Right lung (tissue), 10 donors: ENCODE measurements at places on chromosomes 2 and 18. TPM values are rescaled to one million over a fixed set of nuclear protein-coding genes. Genes with fewer than 3 reads are reported as not detected.

DPP4 gene
- 52.5 TPM for polyA plus RNA-seq

HADHB gene
- 138 TPM for polyA plus RNA-seq

NT5DC4 gene
- polyA plus RNA-seq, result not detected

IL36G gene
- polyA plus RNA-seq, result 0.42 TPM

OBSL1 gene
- polyA plus RNA-seq, result 150 TPM

EVX2 gene
- polyA plus RNA-seq, result not detected

CD207 gene
- not detected for polyA plus RNA-seq

GEN1 gene
- 20.1 TPM for polyA plus RNA-seq

MAP3K19 gene
- polyA plus RNA-seq, result 2.9 TPM

FASTKD1 gene
- 46.5 TPM for polyA plus RNA-seq

ANKRD30BL gene
- 0.56 TPM for polyA plus RNA-seq

FBXO15 gene
- polyA plus RNA-seq, result 3.8 TPM

GPAT2 gene
- polyA plus RNA-seq, result 4.5 TPM

TTC32 gene
- 38.5 TPM for polyA plus RNA-seq

ADAM23 gene
- 4.5 TPM for polyA plus RNA-seq

UGT1A7 gene
- not detected for polyA plus RNA-seq

FARSB gene
- 24.4 TPM for polyA plus RNA-seq

ATP6V1C2 gene
- polyA plus RNA-seq, result 2.5 TPM

MYL1 gene
- polyA plus RNA-seq, result 10.4 TPM

NT5C1B gene
- polyA plus RNA-seq, result 1.6 TPM

CCDC121 gene
- polyA plus RNA-seq, result 15.9 TPM

NRP2 gene
- polyA plus RNA-seq, result 64.8 TPM

SLC23A3 gene
- 4.8 TPM for polyA plus RNA-seq

OSGEPL1 gene
- 24.0 TPM for polyA plus RNA-seq

MYO5B gene
- 13.5 TPM for polyA plus RNA-seq

RAPGEF4 gene
- 12.6 TPM for polyA plus RNA-seq

PLGLB2 gene
- 1.1 TPM for polyA plus RNA-seq

MROH2A gene
- 0.55 TPM for polyA plus RNA-seq

MALL gene
- 52.6 TPM for polyA plus RNA-seq

CXCR1 gene
- 0.04 TPM for polyA plus RNA-seq

PDE11A gene
- polyA plus RNA-seq, result 0.37 TPM

CDH19 gene
- 0.12 TPM for polyA plus RNA-seq

TNFRSF11A gene
- 3.0 TPM for polyA plus RNA-seq

LIMS4 gene
- 1.2 TPM for polyA plus RNA-seq

GCKR gene
- polyA plus RNA-seq, result 2.3 TPM

HAUS1 gene
- 56.1 TPM for polyA plus RNA-seq

CNGA3 gene
- 0.10 TPM for polyA plus RNA-seq

WNT10A gene
- not detected for polyA plus RNA-seq

AMER3 gene
- polyA plus RNA-seq, result 0.18 TPM
